Osteoblast (primary cell): ENCODE measurements at places on chromosomes 7 and 10. TPM values are rescaled to one million over a fixed set of nuclear protein-coding genes. Genes with fewer than 3 reads are reported as not detected.

The FGFR2 gene
- total RNA-seq: 9.7 and 13.8 TPM in 2 replicates

The CDC14C gene
- 0.29 TPM in 1 of 2 replicates, not detected in the other for total RNA-seq

The COL13A1 gene
- total RNA-seq: 1.1 and 1.8 TPM in 2 replicates

The DNAH11 gene
- under 0.01 and 1.1 TPM in 2 replicates for total RNA-seq

The SPAG6 gene
- not detected in 2 replicates for total RNA-seq

The PRLHR gene
- not detected in 2 replicates for total RNA-seq

DNA sequence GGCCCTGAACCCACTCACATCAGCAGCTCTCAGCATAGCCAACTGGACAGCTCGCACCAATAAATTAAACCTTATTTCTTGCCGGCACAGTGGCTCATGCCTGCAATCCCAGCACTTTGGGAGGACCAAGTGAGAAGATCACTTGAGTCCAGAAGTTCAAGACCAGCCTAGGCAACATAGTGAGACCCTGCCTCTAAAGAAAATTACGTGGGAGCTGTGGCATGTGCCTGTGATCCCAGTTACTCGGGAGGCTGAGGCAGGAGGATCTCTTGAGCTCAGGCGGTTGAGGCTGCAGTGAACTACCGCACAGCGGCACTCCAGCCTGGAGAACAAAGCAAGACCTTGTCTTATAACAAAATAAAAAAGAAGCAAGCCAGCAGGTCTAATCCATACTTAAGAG lies 75.7 kb downstream of the SEPTIN14 start:
- H3K4me1 ChIP-seq: no peaks in the 10 kb centered on the region
- H3K4me3 ChIP-seq: no peak overlapping the region
- no peaks in the 10 kb centered on the region for H3K36me3 ChIP-seq
- DNase-seq: no peak
- H3K27ac ChIP-seq: no peak overlapping the region
- no peaks in the 10 kb centered on the region for H3K27me3 ChIP-seq

GRCh38 chr10:71582019-71582418 lies 137.6 kb downstream of the C10orf105 start:
- H3K27ac ChIP-seq: no peak overlapping the region
- H3K36me3 ChIP-seq: no peaks in the 10 kb centered on the region
- DNase-seq: peak; percentile 90
- H3K4me1 ChIP-seq: no peaks in the 10 kb centered on the region
- H3K4me3 ChIP-seq: no peak overlapping the region
- peaks cover 7% of the 10 kb centered on the region for H3K27me3 ChIP-seq

DNA sequence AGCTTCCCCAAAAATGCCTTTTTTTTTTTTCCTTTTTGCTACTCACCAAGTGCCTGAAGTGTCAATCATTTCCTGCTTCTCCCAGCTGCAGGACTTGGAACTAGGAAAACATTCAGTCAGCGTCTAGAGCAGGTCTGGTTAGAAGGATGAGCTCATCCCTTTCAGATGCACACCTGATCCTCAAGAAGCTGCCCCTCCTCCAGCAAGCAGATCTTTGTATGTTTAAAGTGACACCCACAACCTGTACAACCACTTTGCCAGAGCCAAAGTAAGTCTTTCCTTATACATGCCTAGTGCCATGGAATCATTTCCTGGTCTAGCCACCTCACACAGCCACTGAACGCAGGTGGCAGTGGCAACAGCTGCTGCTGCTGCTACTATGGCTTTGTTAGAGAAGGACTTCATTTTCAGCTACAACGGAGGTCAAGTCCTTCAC lies 10.4 kb upstream of the USP54 start:
- no peak for DNase-seq
- H3K4me3 ChIP-seq: no peak overlapping the region
- H3K36me3 ChIP-seq: no peaks in the 10 kb centered on the region
- H3K27ac ChIP-seq: no peak overlapping the region
- H3K4me1 ChIP-seq: no peaks in the 10 kb centered on the region

- H3K27me3 ChIP-seq: no peaks in the 10 kb centered on the region
- DNase-seq: no peak
- no peaks in the 10 kb centered on the region for H3K36me3 ChIP-seq
- no peak overlapping the region for H3K27ac ChIP-seq
- H3K4me3 ChIP-seq: no peak overlapping the region
- H3K4me1 ChIP-seq: peaks cover 8% of the 10 kb centered on the region
Observed at GRCh38 chr7:30252885-30253795, 31.3 kb upstream of the ZNRF2 start.

GRCh38 chr7:30988351-30989005 lies 24.7 kb downstream of the GHRHR start:
- DNase-seq: peak; percentile 74
- no peaks in the 10 kb centered on the region for H3K4me1 ChIP-seq
- H3K27ac ChIP-seq: no peak overlapping the region
- H3K4me3 ChIP-seq: no peak overlapping the region
- H3K27me3 ChIP-seq: no peaks in the 10 kb centered on the region

GRCh38 chr7:27680610-27681009 lies 17.9 kb upstream of the HIBADH start:
- H3K4me3 ChIP-seq: no peak overlapping the region
- H3K27ac ChIP-seq: peak overlapping the region; percentile 10
- H3K4me1 ChIP-seq: peaks cover 25% of the 10 kb centered on the region
- H3K27me3 ChIP-seq: no peaks in the 10 kb centered on the region

GRCh38 chr7:128937647-128938543 lies at the start of gene IRF5:
IRF5 (plus strand) TSS chr7:128937927; CDS start chr7:128942082, 4,155 bp downstream.
- peaks cover 3% of the 10 kb centered on the region for H3K4me1 ChIP-seq
- H3K36me3 ChIP-seq: no peaks in the 10 kb centered on the region
- H3K27ac ChIP-seq: no peak within 1 kb of the TSS
- H3K4me3 ChIP-seq: peak within 1 kb of the TSS; percentile 66
- peak; percentile 74 for DNase-seq

DNA sequence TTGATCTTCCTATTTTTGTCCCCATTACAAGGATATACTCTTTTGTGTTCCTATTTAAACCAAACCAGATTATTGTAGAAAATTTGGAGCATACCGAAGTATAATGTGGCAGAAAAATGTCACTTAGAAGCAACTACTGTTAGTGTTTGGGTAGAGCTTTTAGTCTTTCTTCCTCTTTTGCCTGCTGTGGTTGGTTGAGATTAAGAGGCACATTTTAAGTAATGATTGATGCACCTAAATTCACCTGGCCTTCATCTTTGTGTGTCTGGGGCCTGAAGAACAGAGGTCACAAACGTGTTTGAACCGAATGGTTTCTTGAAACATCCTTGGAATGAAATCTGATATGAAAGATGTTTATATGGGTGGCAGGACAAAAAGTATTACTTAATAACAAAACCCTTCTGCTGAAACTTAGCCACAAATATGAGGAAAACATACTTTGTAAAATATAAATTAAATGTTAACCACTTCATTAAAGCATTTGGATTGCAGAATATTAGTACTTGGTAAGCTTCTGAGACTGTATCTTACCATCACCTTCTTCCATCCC lies 2.6 kb downstream of the BPGM start:
- no peaks in the 10 kb centered on the region for H3K27me3 ChIP-seq
- no peak for DNase-seq
- no peak overlapping the region for H3K27ac ChIP-seq

- no peak for DNase-seq
- no peak overlapping the region for H3K27ac ChIP-seq
- no peaks in the 10 kb centered on the region for H3K36me3 ChIP-seq
- H3K4me1 ChIP-seq: peaks cover 40% of the 10 kb centered on the region
- H3K27me3 ChIP-seq: no peaks in the 10 kb centered on the region
Observed at GRCh38 chr7:24914465-24914859, 65.5 kb downstream of the OSBPL3 start.

DNA sequence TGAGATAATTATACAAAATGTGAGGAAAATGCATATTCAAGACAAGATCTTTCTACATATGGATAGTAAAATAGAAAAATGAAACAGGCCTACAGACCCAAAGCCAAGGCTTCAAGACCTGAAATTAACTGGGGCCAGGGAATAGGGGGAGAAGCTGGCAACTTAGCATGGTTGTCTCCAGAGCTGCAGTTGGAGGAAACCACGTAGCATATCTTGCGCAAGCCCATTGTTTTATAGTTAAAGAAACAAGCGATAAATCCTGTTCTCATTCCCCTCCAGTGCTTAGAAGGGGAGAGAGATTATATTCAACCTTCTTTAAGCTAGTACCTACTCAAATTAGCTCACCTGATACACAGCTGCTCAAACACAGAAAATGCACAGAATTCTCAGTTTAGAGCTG lies 197.1 kb downstream of the SORCS1 start:
- H3K4me1 ChIP-seq: no peaks in the 10 kb centered on the region
- H3K27me3 ChIP-seq: no peaks in the 10 kb centered on the region
- no peaks in the 10 kb centered on the region for H3K36me3 ChIP-seq
- H3K4me3 ChIP-seq: no peak overlapping the region
- no peak overlapping the region for H3K27ac ChIP-seq

DNA sequence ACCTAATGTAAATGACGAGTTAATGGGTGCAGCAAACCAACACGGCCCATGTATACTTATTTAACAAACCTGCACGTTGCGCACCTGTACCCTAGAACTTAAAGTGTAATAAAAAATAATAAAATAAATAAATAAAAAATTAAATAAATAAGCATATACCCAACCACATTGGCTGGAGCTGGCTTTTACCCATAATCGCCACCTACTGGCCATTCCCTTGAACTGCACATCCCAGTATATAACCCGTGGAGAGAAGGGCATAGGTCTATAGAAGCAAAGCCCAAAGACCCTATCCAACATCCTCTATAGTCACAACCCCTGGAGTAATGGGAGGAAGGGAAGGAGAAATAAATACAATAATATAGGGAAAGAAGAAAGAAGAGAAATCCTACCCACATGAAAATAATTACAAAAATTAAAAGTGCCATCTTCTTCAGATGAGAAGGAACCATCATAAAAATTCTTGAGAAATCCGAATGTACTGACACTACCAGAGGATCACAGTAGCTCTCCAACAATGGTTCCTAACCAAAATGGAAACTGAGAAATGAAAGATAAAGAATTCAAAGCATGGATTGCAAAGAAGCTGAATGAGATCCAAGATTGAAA lies 65.6 kb downstream of the TWIST1 start:
- DNase-seq: no peak
- H3K36me3 ChIP-seq: no peaks in the 10 kb centered on the region
- H3K4me3 ChIP-seq: no peak overlapping the region
- no peaks in the 10 kb centered on the region for H3K27me3 ChIP-seq
- no peak overlapping the region for H3K27ac ChIP-seq
- H3K4me1 ChIP-seq: no peaks in the 10 kb centered on the region

GRCh38 chr10:50992356-50992901 lies 81.9 kb upstream of the PRKG1 start:
- peaks cover 13% of the 10 kb centered on the region for H3K27me3 ChIP-seq
- peak; percentile 81 for DNase-seq
- H3K4me3 ChIP-seq: peak overlapping the region; percentile 78
- peaks cover 13% of the 10 kb centered on the region for H3K4me1 ChIP-seq
- peak overlapping the region; percentile 58 for H3K27ac ChIP-seq

- no peak overlapping the region for H3K4me3 ChIP-seq
- peak; percentile 98 for DNase-seq
- H3K27me3 ChIP-seq: no peaks in the 10 kb centered on the region
- H3K4me1 ChIP-seq: no peaks in the 10 kb centered on the region
Observed at GRCh38 chr7:2082139-2082998, 150.4 kb downstream of the MAD1L1 start.

- peaks cover 13% of the 10 kb centered on the region for H3K4me1 ChIP-seq
- peak; percentile 13 for DNase-seq
- no peaks in the 10 kb centered on the region for H3K27me3 ChIP-seq
- H3K27ac ChIP-seq: peak overlapping the region; percentile 85
Observed at GRCh38 chr7:121505021-121505420, 108.9 kb upstream of the FAM3C start.

- DNase-seq: no peak
- peaks cover 12% of the 10 kb centered on the region for H3K27me3 ChIP-seq
- no peaks in the 10 kb centered on the region for H3K36me3 ChIP-seq
- no peak overlapping the region for H3K27ac ChIP-seq
- no peaks in the 10 kb centered on the region for H3K4me1 ChIP-seq
Observed at GRCh38 chr7:29896685-29897411, 90.5 kb downstream of the WIPF3 start.

DNA sequence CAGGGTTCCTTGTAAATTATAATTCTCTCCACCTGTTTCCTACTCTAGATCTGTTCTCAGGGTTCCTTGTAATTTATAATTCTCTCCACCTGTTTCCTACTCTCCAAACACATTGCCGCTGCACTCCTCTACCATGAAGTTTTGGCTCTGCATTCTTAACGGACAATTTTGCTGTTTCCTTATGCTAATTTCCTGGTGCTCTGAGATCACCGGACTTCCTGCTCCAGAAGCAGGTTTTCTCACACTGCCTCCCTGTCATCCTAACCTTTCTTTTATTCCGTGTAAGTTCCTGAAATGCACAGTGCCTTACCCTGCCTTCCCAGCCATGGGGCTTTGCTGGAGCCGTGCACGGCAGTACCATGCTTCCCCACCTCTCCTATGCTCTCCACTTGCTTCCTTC lies 256.8 kb downstream of the PLXNA4 start:
- peaks cover 7% of the 10 kb centered on the region for H3K4me1 ChIP-seq
- no peaks in the 10 kb centered on the region for H3K27me3 ChIP-seq
- H3K36me3 ChIP-seq: no peaks in the 10 kb centered on the region
- H3K4me3 ChIP-seq: no peak overlapping the region

- no peak overlapping the region for H3K4me3 ChIP-seq
- H3K27me3 ChIP-seq: peaks cover 10% of the 10 kb centered on the region
- H3K4me1 ChIP-seq: no peaks in the 10 kb centered on the region
- no peak overlapping the region for H3K27ac ChIP-seq
- DNase-seq: no peak
- H3K36me3 ChIP-seq: no peaks in the 10 kb centered on the region
Observed at GRCh38 chr10:92734301-92734700, 44.5 kb downstream of the HHEX start.

DNA sequence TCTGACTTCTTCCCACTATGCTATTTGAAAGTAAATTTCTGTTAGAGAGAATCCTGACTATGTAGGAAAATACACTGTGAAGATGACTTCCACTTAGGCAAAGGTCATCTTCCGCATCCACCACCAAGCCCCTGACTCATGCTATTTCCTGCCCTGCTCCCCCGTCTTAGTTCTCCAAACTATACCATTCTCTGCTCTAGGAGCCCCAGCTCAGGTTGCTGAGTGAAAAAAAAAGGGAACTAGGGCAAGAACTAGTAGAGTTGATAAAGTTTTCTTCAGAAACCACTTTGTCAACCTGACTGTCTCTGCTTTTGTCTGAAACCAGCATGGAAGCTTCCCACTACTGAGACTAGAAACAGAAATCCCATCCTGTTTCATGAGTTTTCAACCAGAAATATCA lies 96.9 kb downstream of the EVX1 start:
- no peak overlapping the region for H3K27ac ChIP-seq
- H3K4me3 ChIP-seq: no peak overlapping the region
- no peaks in the 10 kb centered on the region for H3K27me3 ChIP-seq
- no peaks in the 10 kb centered on the region for H3K4me1 ChIP-seq
- H3K36me3 ChIP-seq: no peaks in the 10 kb centered on the region

- peak; percentile 25 for DNase-seq
- H3K27ac ChIP-seq: no peak overlapping the region
- no peaks in the 10 kb centered on the region for H3K27me3 ChIP-seq
- no peaks in the 10 kb centered on the region for H3K36me3 ChIP-seq
Observed at GRCh38 chr7:54955296-54955695, 63.5 kb upstream of the EGFR start.

DNA sequence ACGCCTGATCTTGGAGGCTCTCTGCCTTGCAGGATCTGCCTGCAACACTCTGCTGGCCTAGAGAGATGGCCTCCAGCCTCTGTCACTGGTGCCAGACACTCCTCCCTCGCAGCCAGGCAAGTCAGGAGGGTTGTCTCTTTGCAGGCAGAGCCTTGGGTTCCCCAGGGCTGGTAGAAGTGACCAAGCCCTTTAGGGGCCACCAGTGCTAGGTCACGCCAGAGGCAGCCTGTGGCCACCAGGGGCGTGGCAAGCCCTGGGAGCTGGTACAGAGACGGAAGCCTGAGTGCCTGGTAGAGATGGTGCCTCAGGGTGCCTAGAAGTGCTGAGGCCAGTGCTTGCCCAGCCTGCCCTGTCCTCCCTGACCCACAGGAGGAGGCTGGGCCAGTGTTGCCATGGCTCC lies 9.1 kb downstream of the ADCYAP1R1 start:
- no peaks in the 10 kb centered on the region for H3K36me3 ChIP-seq
- DNase-seq: peak; percentile 51
- H3K27ac ChIP-seq: no peak overlapping the region
- no peaks in the 10 kb centered on the region for H3K4me1 ChIP-seq
